Mesothelial cell of epicardium (in vitro differentiated cells): ENCODE measurements at places on chromosomes 2 and 18.

GRCh38 chr2:150100336-150100735 lies 387.1 kb downstream of the RND3 start:
- no peak for DNase-seq

DNA sequence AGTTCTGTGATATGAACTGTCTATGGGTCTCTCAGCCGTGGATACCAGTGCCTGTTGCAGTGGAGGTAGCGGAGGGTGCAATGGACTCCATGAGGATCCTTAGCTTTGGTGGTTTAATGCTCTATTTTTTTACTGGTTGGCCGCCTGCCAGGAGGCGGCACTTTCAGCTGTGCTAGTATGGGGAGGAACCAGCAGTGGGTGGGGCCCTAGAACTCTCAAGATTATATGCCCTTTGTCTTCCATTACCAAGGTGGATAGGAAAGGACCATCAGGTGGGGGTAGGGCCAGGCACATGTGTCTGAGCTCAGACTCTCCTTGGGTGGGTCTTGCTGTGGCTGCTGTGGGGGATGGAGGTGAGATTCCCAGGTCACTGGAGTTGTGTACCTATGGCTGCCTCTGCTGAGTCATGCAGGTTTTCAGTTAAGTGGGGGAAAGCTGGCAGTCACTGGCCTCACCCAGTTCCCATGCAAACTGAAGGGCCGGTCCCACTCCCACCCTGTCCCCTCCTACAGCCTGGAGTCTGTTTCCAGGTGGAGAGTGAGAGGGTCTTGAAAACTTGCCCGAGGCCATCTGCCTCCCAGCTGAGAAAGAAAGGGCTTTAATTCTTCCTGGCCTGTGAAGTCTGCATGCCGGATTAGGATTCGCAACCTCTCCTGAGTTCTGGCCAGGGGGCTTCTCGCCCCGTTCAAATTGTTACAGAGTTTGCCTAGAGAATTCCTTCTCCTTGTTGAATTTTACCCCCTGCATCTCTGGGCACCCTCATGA lies 14.5 kb downstream of the KCNS3 start:
- no peak for DNase-seq

GRCh38 chr18:22871809-22872525 lies 61.2 kb upstream of the RBBP8 start:
- no peak for DNase-seq

DNA sequence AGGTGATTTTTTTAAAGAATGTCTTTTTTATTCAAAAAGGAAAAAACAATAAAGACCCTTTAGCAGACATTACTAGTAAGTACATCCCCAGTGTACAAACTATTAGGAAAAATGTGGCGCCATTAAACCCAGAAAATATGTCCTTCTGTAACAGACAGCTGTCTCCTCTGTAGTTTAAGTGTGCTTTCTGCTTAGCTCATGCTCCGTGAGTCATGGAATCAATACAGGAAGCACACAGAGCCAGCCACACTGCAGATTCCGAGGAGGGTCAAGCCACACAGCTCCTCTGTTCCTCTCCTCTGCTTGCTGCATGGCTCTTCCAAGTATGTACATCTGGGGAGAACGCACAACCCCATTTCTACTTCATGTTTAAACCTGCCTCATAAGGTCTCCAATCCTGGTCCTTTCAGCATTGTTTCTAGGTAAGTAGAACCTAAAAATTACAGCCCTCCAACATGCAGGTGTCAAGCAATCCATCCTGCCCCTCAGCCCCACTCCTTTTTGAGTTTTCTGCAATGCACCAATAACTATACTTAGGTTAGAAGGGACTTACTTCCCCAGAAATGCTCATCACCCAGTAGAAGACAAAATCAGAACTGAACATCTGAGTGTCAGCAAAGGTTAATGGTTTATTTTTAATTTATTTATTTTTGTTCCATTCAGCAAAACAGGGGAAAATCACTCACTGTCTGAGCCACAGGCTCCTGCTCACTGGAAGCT lies 37.5 kb downstream of the ACVR1 start:
- DNase-seq = no peak

GRCh38 chr2:46125798-46126197 lies 171.4 kb upstream of the EPAS1 start:
- no peak for DNase-seq

DNA sequence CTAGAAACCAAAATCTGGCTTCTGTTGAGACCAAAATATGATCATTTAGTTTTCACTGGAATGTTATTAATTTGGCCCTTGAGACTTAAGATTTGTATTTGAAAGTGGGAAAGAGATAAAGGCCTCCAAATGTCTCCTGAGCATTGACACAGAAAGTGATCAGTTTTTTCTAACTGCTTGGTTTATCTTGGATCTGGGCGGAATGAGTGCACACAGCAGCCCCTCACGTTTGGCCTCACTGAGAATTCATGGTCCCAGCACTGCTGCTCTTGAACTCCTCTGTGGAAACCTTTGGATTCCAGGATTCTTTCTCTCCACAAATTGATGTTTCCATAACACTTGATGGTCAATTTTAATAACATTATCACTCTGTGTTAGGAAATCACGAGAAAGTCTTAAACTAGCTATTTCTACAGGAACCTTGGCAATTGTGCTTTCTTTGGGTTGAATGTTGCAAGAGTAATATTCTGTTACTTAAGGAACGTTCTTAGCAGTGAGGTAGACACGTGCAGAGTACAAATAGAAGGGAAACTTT lies 180.3 kb upstream of the BCL2L11 start:
- no peak for DNase-seq

GRCh38 chr18:54388203-54389142 lies 30.8 kb downstream of the C18orf54 start:
- DNase-seq = no peak

- no peak for DNase-seq
These were observed 182.4 kb downstream of the CDH2 start for GRCh38 chr18:27994571-27994970.

DNA sequence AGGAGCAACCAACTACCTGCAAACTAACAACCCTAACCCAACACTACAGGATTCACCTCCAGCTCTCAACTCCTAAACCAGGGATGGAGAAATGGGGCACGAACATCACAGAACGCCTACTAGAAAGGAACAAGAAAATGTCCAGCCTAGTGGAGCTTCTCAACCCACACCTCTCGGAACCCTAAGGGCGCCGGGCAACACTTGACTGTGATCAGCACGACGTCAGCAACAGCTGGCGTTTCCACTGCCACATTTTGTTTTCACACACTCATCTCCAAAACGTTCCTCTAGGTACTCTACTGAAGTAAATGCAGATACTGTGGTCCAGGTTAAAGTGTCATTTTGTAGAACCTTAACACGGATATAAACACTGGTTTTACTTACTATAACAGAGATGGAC lies 4.2 kb downstream of the RNASEH1 start:
- no peak for DNase-seq

GRCh38 chr2:63064197-63064596 lies 13.6 kb downstream of the OTX1 start:
- DNase-seq = no peak

DNA sequence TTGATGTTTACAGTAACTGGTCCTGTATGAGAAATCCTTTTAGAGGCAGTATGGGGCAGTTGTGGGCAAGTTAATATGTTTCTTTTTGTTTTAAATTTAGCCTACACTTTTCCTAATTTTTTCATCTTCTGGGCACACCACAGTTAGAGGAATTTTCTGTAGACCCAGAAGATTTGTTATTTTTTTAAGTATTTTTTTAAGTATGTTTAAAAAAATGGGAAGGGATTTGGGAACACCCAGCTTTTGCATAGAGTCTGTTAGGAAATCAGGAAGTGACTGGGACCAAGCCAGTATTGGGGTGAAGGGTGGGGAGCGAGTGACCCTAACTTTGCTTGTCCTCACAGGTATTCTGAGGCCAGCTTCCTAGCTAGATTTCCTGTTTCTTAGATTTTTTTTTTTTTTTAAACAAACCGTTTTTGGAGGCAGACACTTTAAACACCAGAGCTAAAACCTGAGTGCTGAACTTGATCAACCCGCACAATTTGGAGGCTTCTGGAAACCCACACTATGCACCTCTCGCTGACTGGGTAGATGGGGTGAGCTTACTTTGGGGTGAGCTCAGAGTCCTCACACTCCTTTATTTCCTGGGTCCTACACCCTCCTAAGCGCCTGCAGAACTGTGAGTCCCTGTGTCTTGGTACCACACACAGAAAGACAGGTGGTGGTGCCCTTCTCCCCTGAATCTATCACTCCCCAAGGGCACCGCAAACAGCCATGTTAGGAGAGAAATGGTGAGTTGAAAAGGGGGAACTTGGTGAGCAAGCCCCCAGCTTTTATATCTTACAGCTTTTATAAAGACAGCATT lies 5.2 kb downstream of the GATA6 start:
- DNase-seq = no peak

DNA sequence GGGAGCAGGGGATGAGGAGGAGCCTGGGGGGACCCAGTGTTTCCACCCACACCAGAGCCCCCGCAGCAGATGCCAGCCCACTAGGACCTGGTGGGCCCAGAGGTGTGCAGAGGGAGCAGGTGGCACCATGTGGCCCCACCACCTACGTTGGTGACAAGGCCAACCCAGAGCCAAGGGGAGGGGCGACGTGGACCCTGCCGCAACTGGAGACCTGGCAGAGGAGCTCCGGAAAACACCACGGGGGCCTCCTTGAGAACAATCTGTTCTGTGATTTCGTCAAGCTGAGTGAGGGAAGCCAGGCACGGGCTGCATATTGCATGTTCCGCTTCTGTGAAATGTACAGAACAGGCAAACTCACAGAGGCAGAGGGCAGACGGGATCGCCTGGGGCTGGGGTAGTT lies 49.1 kb upstream of the GPC1 start:
- no peak for DNase-seq

DNA sequence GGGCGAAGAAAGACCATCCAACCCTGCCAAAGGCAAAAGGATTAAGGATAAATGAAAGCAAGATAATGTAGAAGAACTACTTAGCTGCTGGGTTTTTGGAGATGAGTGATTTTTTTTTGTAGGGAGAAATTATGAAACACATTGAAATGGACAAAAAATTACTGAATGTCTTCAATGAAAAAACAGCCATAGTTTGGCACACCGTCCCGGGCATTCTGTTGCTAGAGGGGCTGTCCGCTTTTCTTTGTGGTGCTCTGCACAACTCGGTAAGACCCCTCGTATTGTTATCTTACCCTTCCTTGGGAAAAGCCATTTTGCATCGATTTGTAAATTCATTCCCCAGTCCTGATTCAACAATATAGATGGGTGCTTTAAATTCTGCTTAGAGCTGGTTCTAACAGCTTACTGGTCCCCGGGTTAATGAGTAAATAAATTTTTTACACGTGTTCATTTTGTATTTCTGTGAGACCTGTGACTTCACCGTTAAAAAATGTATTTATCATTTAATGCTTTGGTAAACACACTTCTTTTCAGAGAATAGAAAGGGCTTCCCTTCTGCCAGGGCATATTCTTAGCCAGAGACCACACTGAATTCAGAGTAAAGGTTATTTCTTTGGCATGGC lies 912 bp upstream of the LAPTM4A start:
- no peak for DNase-seq

DNA sequence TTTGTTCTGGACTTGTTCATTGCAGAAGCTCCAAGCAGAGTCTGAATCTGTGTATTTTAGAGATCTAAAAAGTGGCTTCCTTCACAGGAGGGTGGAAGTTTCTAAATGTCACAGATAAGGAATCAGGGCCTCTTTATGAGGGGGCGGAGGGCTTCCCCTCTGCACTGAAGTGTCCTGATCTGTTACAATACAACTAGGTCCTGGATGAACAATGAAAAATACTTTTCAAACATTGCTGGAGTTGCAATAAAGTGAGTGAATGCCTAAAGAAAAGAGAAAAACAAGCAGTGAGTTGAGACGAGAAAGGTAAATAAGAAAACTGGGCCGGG lies 179.3 kb upstream of the HDAC4 start:
- no peak for DNase-seq

GRCh38 chr2:33018271-33018670 lies 71.5 kb downstream of the LTBP1 start:
- no peak for DNase-seq

- DNase-seq = no peak
These were observed 215.5 kb downstream of the XIRP2 start for GRCh38 chr2:167103757-167104133.

DNA sequence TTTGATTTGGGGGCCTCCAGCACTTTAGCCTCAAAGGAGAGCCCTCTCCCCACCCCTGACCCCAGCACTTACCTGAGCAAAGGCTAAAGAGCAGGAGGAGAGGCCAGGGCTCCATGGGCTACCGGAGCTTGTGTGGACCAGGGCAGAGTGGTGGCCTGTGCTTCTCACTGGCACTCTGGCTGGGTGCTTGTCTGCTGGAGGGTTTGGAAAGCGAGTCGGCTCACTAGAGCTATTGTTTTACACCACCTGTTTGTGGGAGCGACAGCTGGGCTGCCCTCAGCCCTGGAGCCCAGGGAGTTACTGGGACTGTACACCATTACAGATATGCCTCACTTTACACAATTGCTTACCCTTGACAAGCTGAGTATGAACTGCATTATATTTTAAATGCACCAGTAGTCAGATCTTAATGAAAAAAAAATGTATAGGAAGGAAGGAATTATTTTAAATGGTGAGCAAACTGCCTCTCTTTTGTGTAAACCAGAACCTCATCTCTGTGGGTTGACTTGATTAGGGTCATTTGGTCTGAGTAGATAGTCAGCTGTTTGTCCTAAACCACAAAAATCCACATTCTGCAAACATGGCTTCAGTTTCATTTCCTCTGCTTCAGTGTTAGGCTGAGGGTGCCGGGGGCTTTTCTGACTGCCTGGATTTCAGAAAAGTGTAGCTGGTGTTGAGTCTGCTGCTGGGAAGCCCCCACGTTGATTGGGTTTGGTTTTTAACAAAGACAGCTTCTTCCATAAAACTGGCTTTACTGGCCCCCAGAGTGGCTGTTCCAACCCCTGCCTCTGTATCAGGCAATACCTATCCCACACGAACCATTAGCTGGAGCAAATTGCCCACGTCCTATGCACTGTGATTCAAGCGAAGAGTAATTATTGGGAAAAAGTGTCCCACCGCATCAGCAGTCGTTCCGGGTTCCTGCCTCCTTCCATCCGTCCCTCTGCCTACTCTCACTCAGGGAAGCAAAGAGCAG lies at the start of gene CHRNA1:
CHRNA1 (minus strand) TSS at position 193 of the 976 bp plus-strand sequence; CDS start at position 115, 78 bp downstream.
- DNase-seq = no peak

DNA sequence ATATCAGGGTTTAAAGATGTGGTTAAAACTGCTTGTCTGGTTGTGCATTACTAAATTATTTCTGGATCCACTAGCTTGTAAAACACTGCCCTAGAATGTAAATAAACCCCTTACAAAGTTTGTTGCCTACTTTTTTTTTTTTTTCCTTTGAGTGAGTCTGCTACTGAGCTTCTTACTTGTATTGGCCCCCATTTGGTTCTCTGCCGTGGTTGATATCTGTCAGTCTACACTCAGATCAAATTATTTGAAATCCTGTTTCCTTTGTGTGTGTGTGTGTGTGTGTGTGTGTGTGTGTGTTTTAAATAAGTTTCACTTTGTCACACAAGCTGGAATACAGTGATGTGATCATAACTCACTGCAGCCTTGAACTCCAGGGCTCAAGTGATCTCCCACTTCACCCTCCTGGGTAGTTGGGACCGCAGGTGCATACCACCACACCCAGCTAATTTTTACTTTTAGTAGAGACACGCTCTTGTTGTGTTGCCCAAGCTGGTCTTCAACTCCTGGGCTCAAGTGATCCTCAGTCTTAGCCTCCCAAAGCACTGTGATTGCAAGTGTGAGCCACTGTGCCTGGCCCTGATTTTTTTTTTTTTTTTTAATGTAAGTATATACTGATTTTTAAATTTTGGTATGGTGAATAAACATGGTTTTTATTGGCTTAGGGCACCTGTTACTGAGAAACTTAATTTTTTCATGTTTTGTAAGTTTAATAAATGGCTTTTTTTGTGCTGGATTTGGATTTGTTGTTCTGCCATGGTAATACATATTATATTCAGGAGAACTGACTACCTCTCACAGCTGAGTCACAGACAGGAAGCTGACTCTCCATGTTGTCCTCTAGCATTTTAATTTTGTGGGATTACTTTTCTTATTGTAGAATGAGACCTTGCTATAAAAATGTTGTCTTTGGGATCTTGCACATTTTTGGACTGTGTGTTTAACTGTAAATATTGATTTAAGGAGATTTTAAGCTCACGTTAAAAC lies 48.5 kb downstream of the MAP4K4 start:
- DNase-seq = no peak
